Effector CD8-positive, alpha-beta T cell (primary cell): ENCODE measurements at places on chromosomes 3 and 15.

DNA sequence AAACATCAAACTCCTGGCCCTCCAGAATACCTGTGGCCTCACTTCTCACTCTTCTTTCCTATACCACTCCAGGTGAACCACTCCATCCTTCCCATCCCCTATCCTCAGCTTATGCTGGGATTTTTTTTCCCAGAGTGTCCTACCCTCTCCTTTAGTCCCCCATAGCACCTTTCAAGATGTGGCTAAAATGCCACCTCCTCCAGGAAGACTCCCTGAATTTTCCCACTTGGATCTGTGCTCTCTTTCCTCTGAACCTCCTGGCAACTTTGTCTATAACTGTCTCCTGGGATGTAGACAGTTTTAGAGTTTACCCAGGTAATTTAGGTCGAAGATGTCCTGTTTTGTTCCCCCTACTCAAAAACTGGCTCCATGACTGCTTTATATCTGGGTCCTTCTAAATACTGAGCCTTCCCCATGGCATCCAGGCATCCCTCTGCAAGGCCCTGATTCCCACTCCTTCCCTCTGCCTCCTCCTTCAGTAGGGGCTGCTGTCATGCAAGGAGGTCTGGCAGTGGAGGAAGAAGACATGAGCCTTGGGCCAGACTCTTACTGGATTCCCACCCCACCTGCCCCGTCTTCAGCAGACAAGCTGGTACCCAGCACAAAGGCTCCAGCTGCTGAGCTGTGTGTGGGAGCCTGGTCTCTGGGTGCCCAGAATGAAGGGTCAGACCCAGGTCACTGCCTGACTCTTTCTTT, 161.5 kb downstream of the SMAD6 start:
- no peak for DNase-seq

DNA sequence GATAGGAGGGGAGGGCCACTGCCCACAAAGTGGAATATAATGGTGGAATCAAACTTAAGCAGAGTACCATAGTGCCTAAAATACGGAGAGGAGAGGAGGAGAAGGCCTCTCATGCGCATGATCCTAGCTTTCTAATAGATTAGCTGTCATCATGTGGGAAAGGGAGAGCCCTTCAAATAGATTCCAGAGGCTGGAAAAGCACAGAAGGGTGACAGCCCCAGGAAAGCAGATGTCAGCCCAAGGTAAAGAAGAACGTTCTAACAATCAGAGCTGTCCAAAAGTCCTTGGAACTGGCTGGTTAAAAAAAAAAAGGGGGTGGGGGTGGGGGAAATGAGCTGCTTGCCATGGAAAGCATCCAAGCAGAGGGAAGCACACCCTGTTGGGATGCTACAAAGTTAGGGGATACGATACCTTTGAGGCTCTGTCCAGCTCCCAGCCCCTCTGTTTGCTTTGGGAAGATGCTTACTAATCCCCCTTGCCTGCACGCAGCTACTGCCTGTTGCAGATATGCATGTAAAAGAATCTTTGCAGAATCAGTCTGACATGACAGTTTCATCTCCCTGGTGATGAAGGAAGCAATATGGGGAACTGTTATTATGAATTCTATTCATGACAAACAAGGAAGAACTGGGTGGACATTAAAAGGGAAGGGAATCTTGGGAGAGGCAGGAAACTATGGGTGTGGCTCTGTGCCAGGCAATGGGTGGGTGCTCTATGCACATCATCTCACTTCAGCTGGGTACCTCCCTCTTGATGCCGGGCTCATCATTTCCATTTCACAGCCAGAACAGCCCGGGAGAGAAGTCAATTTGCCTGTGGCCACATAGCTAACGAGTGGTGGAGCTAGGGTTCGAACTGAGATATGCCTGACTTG, 10.1 kb upstream of the LMCD1 start:
- DNase-seq, result no peak

DNA sequence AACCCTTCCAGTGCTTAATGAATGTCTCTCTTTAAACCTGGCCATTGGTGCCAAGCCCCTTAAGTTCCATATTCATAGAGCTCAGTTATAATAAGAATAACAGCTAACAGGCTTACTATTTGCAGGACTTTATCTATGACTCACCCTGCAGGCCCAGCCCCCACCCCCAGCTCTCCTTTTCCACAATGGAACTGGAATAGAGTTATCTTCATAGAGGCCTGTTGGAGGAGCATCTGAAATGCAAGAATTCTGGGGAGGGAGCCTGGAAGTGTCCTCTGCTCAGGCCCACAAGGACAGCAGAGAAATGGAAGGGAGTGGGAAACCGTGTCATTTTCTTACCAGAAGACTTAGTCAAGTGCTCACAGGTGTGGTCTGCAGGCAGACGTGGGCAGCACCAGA, 52.8 kb downstream of the SEMA5B start:
- no peak for DNase-seq

- no peak for DNase-seq
Measured at GRCh38 chr15:40772014-40772413, 2.2 kb downstream of the C15orf62 start.

GRCh38 chr3:141477224-141477623, 9.6 kb upstream of the RASA2 start:
- DNase-seq, result no peak

DNA sequence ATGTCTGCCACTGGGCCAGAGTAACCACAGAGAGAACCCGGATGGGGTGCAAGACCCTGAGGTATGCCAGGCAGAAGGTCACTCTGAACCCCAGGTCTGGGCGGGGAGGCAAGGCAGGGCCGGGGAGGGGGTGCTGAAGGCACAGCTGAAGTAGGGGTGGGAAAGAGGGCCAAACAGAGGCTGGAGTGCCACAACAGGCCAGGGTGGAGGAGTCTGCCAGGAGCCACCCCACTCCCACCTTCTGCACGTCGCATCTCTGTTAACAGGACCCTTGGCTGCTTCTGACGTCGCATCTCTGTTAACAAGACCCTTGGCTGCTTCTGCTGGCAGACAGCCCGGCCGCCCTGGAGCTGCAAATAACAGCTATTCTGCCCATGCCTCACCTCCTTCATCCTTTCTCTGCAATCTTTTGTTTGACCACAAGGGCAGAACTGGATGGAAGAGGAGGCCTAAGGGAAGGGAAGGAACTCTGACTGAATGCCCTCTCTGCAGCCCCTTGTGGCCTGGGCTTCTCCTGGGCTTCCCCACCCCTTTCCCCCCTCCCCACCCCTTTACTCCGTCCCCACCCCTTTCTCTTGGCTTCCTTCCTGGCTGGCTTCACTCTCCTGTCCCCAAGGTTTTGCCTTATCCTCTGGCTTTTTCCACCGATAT, 20.6 kb upstream of the FBLN2 start:
- no peak for DNase-seq

- no peak for DNase-seq
Measured at GRCh38 chr3:169246158-169246557, 417.4 kb downstream of the MECOM start.

DNA sequence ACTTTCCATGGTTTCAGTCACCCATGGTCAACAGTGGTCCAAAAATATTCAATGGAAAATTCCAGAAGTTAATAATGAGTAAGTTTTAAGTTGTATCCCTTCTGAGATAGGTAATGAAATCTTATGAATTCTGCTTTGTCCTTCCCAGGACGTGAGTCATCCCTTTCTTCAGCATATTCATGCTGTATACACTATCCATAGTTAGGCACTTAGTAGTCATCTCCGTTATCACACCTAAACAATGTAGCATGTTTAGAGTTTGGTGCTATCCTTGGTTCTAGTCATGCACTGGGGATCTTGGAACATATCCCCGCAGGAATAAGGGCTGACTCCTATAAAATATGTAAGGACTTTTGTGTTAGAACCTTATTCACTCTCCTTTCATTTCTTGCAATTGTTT, 153.2 kb downstream of the UNC13C start:
- no peak for DNase-seq

DNA sequence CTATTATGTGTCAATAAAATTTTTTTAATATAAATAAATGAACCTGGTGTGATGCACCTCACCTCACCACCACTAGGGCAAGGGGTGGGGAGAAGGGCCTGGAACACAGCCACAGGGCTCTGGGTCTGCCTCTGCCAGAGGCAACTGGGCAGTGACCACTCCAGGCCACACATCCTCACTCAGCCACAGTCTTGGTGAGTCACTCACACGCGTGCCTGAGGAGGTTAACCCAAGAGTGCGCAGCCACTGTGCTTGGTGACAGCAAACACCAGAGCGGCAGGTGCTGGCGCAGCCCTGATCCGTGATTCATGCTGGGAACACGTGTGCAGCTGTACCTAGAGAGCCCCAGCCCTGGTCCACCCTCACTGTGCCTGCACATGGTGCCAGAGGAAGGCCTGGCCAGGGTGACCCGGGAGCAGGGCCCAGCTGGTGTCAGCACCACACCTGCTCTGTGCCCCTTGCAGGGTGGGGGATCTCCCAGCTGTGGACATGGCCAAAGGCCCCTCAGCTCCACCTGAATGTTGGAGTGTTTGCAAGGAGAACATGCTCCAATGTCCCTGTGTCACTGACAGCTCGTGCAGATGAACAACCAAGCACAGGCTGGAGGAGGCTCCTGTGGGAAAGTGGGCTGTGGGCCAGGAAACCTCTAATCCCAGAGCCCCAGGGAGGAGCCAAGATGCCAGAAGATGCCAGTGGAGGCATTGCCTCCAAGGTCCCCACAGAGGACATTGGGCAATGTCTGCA, 2.1 kb downstream of the SLC41A3 start:
- no peak for DNase-seq

DNA sequence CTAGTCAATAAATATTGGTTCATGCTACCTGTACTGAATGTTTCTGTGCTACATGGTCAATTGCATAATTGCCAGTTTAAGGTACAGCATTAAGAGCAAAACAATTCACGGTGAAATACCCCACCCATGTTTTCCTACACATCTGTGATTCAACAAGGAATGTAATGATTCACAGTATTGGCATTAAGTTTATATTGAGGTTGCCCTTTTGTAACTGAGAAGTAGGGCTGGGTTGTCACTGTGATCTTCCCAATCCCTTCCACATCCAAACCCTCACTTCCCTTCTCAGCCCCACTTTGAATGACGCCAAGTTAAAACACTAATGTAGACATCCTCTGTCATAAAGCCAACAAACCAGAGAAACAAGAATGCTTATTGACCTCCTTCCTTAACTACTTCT, 112.0 kb upstream of the TJP1 start:
- DNase-seq, result no peak

DNA sequence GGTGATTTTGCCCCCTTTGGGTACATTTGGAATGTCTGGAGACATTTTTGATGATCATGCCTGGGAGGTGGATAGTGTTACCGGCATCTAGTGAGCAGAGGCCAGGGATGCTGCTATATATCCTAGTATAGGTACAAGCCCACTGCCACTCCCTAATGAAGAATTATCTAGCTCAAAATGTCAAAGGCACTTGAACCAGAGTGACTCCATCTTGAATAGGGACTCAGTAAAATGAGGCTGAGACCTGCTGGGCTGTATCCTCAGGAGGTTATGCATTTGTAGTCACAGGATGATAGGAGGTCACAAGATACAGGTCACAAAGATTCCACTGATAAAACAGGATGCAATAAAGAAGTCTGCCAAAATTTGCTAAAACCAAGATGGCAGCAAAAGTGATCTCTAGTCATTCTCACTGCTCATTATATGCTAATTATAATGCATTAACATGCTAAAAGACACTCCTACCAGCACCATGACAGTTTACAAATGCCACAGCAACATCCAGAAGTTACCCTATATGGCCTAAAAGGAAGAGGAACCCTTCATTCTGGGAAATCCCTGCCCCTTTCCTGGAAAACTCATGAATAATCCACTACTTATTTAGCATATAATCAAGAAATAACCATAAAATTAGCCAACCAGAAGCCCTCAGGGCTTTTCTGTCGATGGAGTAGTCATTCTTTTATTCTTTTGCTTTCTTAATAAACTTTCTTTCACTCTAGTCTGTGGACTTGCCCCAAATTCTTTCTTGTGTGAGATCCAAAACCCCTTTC, 40.0 kb upstream of the FAM3D start:
- no peak for DNase-seq

DNA sequence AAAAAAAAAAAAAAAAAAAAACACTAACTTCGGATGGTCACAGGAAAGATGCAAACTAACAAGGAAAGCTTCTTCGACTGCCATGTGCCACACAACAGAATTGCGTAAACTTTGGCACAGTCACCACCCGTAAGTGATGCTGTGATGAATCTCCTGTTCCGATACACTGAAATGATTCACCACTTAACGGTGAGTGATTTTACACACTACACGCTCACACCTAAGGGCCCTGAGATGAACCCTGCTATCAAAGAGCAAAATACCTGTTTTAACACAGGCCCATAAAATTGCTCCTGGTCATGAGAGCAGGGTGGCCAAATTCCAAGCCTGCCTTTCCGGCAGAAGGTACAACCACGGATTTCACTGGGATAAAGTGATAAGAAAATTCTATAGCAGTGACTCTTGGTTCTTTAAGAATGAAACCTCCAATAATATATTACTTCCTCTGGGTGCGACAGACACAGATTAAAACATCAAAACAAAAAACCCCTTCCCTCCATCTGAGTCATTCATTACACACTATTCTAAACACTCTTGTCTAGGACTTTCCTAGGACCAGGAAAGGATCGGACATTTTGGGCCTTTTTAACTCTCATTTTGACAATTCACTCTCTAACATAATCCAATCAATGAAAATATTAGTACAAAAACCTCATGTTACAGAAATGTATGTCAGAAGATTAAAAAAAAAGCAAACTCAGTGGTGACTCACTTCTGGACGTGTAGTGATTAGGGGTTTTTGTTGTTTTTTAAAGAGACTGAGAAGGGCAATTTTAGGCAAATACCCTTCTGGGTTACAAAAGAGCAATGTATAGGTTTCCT, 28.3 kb downstream of the LRIG1 start:
- DNase-seq, result no peak

- DNase-seq, result no peak
Measured at GRCh38 chr3:88936831-88937230, 170.6 kb upstream of the EPHA3 start.

- DNase-seq, result no peak
Measured at GRCh38 chr3:141268306-141268705, 36.7 kb downstream of the PXYLP1 start.

DNA sequence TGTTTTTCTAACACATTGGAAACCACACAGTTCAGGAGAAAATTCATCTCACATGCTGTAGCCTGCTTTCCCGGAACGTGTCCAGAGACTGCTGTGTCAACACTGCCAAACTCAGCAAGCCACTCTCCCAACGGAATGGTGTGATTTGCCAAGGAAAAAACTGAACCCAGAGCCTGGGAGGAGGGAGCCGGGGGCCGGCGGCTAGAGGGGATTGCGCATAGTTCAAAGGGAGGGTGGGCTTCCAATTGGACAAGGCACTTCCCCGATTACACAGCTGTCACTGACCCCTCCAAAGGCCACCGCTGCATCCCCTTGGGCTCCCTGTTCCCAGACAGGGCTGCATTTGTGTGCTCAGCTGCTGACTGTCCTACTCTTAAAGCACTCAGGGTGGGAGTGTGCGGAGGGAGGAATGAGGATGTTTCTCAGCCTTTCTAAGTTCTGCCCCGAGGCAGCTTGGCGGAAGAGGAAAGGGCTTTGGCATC, 256.2 kb downstream of the ZNF621 start:
- no peak for DNase-seq

- DNase-seq, result no peak
Measured at GRCh38 chr15:39704689-39705088, 78.0 kb downstream of the FSIP1 start.

DNA sequence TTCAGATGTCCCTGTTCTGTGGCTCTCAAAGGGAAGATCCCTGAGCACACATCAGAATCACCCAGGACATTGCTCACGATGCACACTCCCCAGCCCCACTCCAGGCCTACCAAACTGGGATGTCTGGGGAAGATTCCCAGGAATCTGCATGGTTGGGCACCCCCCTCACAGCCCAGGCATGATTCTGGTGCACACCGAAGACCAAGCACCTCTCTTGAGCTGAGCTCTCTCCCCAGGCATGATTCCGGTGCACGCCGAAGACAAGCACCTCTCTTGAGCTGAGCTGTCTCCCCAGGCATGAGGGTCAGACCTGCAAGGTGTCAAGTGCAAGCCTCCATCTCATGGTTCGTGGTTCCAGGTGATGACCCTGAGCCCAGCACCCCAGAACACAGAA, 112.2 kb upstream of the MEF2A start:
- no peak for DNase-seq
